Renal cortical epithelial cell (primary cell): ENCODE measurements at places on chromosomes 2 and 18. TPM values are rescaled to one million over a fixed set of nuclear protein-coding genes. Genes with fewer than 3 reads are reported as not detected.
A peak's percentile ranks its signal among the peaks of the same experiment; 100 is the strongest.

RTP5 gene
- total RNA-seq, result not detected in 2 replicates

TET3 gene
- 3.6 and 8.7 TPM in 2 replicates for total RNA-seq

LONRF2 gene
- total RNA-seq, result 0.17 and 0.35 TPM in 2 replicates

ST8SIA5 gene
- total RNA-seq, result under 0.01 and 0.75 TPM in 2 replicates

CDK5R2 gene
- total RNA-seq, result 0.10 TPM in 1 of 2 replicates, not detected in the other

KYNU gene
- total RNA-seq, result 1.6 and 6.1 TPM in 2 replicates

DLX1 gene
- total RNA-seq, result not detected in 2 replicates

SEMA4C gene
- 17.5 and 25.3 TPM in 2 replicates for total RNA-seq

DNA sequence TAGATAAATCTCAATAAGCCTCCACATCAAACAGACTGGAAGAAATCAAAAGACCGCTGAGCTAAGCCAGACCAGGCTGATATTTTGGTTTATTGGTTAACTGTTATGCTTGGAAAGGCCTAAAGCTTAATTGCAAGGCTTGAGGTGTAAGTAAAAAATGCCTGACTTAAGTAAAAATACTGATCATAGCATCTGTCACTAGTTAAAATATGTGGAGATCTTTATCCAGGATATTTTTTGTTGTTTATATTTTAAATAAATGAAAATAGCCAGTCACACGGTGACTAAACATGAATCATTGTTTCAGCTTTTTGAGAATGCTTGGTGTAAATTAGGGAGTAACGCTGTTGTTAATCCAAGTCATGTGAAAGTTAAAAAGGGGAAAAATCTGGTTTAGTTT lies 127.9 kb downstream of the THADA start:
- peak; percentile 81 for DNase-seq

- no peak for DNase-seq
Measured at GRCh38 chr18:52519021-52519420, 179.0 kb downstream of the DCC start.

DNA sequence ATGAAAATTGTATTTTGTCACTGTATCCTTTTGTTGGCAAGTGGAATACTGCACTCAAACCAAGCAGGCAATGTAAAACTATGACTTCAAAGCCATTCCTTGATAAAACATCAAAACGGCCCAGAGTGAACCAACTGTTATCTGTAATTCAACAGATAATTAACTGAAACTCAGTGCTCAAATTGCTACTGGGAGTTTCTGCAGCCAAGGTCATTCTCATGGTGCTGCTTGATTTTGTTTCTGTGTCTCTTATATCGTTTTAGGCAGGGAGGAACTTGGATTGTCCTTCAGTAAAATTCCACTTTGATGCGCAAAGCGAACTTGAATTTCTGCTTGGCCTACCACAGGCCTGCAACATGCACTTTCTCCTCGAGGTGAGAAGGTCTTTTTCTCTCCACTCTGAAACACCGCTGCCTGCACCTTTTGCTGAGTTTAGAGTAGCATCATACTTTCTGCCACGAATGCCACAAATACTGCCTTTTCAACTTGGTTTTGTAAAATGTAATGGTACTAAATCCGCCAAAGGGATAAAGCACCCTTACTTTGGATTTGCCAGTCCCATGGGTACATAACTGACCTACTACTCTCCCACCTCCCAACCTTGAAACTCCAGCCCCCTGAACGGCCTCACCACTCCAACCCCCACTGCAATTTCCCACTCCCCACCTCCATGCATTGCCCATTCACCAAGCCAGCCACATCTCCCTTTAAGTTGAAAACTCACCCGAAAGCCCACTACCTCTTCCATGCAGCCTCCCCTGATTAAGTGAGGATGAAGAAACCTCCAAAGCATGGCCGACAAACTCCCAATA lies 204.7 kb downstream of the TGIF1 start:
- DNase-seq, result no peak

DNA sequence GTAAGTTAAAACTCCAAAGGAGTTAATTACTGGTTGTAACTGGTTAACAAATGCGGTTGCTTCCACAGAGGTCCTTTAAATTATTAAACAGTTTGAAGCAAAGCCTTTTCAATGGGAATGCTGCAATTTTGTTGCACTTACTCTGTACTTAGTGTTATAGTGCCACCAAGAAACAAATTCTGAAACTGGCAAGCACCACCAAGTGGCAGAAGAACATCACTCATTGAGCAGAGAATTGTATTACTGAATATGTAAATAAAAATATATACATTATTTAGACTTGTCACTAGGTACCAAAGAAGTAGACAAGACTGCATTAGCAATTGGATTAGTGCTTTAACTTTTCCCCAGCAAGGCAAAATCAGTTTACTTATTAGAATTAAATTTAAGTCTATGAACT lies 2.6 kb upstream of the TMEFF2 start:
- DNase-seq, result no peak

DNA sequence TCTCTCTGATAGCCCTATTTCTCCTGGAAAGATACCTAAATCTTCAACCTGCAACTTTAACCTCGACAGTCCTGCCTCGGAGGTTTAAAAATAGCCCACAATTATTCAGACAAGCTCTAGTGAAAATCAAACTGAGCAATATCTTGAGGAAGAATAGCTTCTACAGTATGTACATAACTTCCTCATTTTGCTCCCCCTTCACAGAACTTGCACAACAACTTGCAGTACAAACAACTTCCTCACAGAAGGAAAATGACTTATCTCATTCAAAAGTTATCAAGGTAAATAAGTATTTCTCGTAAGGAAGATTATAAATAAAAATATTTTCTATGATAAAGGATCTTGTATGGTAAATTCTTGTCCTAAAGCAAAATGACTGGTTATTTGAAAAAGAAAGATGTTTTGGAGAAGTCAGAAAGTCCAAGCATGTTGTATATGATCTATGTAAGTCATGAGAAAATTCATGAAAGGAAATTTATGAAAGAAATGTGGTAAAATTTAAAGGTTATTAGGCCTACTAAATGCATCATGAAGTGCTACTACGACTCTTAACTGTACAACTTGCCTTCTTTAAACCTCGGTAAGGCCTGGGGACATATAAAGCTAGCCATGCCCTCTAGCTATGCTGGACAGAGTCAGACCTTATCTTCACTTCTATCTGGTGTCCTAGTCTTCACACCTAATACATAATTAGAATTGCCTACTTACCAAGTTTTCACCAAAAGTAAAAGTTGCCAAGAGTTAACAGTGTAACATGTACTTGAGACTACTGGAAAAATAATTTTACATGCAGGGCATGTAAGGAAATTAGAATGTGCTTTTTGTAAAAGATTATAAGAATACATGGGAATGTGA lies 394.5 kb downstream of the DLGAP1 start:
- no peak for DNase-seq

GRCh38 chr18:32896776-32897547 lies 124.1 kb upstream of the KLHL14 start:
- no peak for DNase-seq

DNA sequence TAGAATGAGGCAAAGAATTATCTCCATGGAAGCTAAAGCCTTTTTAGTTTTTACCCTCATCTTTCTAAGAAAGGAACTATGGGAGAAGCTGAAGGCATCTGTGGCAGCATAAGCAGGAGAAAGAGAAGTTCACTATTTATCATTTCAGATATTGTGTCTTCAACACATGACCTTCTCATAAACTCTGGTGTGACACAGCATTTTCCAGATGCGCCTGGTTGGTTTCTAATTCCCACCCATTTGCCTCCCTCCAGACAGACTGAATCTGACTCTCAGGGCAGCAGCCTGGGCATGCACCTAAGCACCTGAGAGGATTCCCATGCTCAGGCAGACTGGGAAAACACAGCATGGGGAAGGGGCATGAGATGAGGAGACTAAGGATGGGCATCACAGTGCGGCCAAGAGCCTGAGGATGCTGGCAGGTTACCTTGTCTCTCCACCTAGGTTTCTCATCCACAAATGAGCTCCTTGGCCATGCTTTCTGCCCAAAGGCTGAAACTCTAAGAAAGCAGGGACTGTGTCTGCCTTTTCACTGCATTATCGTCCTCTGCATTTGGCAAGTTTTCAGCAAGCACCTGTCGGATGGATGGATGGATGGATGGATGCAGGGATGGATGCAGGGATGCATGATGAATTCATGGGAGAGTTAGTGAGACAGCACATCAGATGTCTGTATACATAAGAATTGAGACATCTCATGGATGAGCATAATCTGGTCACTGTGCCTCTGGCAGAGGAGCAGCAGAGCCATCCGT lies 28.8 kb upstream of the SULT1C4 start:
- DNase-seq, result peak; percentile 58

DNA sequence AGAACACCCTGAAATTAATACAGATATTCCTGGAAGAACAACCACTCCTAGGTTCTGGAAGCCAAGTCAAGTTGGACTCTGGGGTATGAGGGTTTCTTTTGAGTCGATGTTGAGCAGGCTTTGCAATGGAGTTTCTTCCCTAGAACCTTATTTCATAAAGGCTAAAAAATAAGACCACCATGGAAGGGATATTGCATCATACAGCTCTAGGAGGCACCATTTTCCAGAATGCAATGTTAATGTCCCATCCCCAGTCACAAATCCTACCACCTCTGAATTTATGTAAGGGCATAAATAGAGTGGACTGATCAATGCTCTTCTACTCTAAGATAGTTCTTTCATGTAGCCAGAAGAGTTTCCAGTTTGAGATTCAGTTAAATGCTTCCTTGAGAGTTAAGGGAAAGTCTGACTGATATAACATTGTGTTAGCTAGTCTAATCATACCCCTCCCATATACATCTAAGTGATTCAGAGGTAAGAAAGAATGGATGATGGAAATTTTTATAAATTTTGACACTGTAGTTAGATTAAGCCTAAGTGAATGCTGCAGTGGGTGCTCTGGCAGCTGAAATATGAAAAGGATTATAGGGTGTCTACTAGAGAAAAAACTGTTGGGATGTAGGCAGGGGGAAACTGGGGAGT lies 22.0 kb downstream of the ARHGAP15 start:
- DNase-seq, result no peak

DNA sequence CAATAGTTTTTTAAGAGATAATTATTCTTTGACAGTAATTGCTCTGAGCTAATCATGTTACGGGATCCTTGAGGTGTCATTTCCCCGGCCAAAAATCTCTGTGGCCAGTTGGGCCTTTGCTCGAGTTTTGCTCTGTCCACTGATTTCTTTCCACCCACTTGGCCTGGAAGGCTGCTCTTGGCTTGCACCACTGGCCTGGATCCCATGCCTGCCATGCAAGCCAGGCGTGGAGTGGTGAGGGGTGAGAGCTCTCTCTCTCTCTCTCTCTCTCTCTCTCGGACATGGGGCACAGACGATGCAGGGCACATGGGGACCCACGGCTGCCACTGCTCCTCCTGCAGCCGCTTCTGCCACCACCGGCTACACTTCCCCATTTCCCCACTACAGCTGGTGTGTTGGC lies 853.0 kb upstream of the GCFC2 start:
- no peak for DNase-seq

DNA sequence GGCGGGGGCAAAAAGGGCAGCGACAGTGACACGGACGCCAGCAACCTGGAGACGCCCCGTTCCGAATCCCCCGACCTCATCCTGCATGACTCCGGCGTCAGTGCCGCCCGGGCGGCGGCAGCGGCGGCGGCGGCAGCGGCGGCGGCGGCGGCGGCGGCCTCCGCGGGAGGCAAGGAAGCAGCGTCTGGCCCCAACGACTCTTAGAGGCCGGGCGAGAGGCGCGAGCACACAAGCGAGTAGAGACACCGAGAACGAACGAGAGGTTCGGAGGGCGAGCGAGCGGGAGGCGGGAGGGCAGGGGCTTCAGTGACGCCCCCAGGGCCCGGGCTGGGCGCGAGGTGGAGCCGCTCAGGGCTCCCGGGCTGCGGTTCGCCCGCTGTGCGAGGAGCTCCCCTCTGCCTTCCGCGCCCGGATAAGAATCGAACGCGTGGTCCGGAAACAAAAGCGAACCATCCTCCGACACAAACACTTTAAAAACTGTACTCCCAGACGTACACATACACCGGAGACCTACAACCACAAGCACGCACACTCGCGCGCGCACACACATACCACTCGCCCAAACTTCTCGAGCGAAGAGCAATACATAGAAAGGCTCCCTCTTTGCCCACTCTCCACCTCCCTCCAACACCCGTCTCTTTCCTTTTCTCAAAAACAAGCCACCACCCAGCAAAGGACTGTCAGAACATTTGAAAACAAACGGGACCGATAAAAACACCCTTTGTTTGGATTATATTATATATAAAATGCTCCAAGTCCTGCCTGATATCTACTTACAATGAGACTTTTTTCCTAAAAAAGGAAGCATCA lies 2.8 kb downstream of the SP9 start:
- no peak for DNase-seq

GRCh38 chr2:3368261-3368722 lies 9.3 kb downstream of the EIPR1 start:
- DNase-seq, result no peak
